ENCODE measurements at places on chromosomes 5 and 9.

- DNase-seq, result no peak
Measured at GRCh38 chr9:131396626-131397025, 2.7 kb downstream of the PRRC2B start.

- no peak for DNase-seq
Measured at GRCh38 chr5:31124026-31124425, 69.5 kb upstream of the CDH6 start.

- DNase-seq, result no peak
Measured at GRCh38 chr5:128763321-128763720, 202.0 kb upstream of the SLC27A6 start.

- peak; percentile 56 for DNase-seq
Measured at GRCh38 chr5:170757182-170757601, 26.3 kb upstream of the GABRP start.

DNA sequence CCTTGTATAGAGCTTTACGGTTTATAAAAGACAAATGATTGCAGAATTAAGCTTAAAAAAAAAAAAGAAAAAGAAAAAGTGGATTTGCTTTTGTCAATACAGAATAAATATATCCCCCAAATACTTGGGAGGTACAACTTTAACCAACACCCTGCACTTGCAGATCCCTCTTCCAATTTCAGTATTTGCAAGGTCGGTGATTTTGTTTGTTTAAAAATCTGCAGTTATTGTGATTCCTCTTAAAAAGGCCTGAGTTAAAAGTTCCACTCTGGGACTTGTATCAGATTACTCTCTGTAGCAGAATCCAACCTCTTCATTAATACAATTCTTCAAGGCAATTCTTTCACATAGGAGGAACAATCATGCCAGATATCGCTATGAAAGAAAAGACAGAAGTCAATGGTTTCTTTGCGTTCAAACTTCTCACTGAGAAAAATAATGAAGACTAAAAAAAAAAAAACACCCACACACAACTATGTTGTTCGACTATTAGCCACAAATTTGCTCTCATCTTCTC, 400.9 kb downstream of the EBF1 start:
- no peak for DNase-seq

DNA sequence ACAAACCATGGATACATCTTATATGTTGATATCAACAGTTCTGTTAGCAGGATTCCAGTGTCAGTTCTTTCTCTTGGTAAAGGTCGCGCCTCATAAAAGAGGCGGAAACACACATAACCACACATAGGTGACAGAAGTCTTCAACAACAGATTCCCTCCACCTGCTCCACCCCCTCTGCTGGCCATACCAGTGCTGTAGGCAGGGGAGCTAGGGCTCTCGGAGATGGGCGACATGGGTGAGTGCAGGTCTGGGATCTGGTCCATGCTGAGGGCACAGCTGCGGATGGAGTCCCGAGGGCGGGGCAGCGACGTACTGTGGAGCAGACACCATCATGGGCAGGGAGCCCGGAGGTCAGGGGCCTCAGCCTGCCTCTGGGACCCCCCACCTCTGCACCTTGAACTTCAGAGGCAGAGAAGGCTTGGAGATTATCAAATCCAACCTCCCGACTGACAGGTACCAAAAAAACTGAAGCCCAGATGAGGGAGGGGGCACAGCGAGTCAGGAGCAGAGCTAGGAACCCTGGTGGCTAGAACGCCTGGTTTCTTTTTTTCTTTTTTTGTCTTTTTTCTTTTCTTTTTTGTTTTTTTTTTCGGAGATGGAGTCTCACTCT, 12.0 kb upstream of the TOR2A start:
- no peak for DNase-seq

GRCh38 chr9:7209016-7209715, 451.4 kb downstream of the KDM4C start:
- no peak for DNase-seq

- DNase-seq, result no peak
Measured at GRCh38 chr5:151458314-151458713, 10.9 kb downstream of the SLC36A1 start.

- DNase-seq, result no peak
Measured at GRCh38 chr5:64213531-64213930, 47.9 kb downstream of the RNF180 start.

DNA sequence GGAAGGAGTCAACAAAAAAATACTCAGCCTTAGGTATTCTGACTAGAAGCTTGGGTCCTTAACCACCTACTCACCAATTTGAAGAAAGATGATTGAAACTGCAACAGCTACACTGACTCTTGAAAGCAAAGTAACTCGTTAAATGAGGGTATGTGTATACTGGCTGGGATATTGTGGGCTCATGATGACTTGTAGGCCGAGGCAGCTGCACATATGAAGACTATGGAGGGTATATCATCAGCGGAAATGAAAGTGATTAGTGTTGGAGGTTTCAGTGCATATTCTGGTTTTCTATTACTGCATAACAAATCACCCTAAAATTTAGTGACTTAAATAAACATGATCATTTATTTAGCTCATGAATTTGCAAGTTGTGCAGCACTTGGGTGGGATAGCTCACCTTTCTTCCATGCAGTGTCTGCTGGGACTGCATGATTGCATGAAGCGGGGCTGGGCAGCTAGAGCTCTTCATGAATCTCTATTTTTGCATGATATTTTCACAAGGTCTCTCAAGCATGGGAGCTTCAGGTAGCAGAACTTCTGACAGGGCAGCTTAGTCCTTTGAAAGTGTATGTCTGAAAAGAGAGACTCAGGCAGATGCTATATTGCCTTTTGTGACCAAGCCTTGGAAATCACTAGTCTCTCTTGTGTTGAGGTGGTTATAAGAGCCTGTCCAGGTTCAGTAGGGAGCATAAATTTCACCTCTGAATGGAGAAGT, 96.1 kb upstream of the CDKN2B start:
- DNase-seq, result no peak

DNA sequence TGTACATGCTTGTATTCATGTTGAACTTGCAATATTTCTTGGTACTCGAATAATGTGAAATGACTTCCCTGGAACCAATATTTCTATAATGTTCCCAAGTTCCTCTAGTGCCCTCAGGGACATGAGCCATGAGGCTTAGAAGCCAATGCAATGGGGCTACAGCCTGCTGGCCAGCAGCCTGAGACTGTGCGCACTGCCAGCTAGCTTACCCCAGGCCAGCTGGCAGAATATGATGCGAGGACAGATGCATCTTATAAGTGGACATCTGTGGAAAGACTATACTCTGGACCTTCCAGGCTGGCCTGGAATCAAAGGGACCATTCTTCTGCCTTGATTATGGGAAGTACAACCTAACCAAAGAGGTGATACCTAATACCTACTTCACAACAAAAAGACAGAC, 1862.0 kb upstream of the ACO1 start:
- no peak for DNase-seq

- no peak for DNase-seq
Measured at GRCh38 chr9:99362321-99362720, 140.2 kb downstream of the SEC61B start.

Measured in suppressor macrophage (primary cell).